Right cardiac atrium (tissue), 5 donors: ENCODE measurements at places on chromosomes 1 and 21.

GRCh38 chr21:24895885-24896734 is 711.2 kb downstream of the MRPL39 start:
- no peak for DNase-seq

DNA sequence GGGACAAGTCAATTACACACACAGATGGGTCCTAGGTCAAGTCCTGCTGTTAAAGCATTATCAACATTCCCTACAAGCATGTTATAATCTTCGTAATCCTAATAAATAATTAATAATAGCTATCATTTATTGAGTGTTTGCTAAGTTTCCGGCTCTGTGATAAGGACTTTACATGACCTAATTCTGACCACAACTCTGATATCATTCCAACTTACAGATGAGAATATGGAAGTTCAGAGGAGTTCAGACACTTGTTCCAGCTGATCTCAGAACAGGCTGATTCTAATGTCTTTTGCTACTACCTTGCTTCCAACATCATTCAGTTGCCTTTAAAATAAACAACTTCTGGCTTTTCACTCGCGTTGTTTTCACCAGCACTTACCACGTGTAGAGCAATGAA is 770.1 kb upstream of the CXADR start:
- DNase-seq, result no peak

- DNase-seq, result no peak
These were observed 39.1 kb downstream of the MAP3K21 start for GRCh38 chr1:233366575-233366974.

- no peak for DNase-seq
These were observed 122.1 kb upstream of the LYPLAL1 start for GRCh38 chr1:219051547-219051946.

DNA sequence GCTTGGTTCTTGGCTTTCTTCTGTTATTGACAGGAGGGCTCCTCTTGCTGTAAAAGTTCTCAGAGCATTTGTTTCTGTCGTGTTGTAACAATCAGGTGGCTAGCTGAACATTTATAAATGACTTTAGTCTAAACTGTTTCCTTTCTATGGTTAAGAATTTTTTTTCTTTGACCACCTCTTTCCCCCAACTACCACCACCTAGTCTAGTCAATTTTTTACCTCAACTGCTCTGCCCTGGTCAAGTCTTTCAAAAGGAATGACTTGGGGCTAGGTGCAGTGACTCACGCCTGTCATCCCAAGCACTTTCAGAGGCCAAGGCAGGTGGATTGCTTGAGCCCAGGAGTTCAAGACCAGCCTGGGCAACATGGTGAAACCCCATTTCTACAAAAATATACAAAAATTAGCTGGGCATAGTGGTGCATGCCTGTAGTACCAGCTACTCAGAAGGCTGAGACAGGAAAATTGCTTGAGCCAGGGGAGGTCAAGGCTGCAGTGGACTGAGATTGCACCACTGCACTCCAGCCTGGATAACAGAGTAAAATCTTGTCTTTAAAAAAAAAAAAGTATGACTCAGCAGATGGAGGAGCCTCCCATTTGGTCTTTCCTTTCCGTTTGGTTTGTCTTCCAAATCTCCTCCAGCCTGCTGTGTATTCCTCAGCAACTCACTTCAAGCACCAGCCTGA is 40.7 kb downstream of the MAP3K21 start:
- no peak for DNase-seq
